ENCODE measurements at places on chromosomes 6 and 20. TPM values are rescaled to one million over a fixed set of nuclear protein-coding genes. Genes with fewer than 3 reads are reported as not detected.

GRCh38 chr6:44211284-44211683, 5.4 kb upstream of the MYMX start:
- DNase-seq = no peak

DNA sequence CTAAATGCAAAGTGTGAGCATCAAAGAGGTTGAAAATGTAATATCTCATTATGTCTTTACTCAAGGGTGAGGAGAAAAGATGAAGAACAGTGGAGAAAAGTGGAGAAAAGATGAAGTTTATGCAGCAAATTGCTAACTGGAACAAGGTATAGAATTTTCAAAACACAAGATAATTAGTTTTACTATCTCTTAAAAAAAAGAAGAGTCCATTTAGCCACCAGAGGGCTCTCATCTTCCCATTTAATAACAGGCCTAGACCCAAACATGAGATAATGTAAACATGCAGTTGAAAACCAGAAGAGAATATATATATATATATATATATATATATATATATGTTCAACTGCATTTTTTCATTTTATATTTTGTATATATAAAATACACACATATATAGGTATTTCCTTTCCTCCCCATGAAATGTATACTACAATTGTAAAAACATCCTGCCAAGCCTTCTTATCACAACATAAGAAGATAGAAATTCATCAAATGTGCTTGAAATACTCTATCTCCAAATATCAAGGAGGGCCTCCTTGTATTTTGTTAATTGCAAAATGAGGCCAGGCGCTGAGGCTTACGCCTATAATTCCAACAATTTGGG, 78.4 kb downstream of the ADTRP start:
- no peak for DNase-seq

- peak; percentile 90 for DNase-seq
Measured at GRCh38 chr6:31128093-31128676, 7.9 kb upstream of the CDSN start.

DNA sequence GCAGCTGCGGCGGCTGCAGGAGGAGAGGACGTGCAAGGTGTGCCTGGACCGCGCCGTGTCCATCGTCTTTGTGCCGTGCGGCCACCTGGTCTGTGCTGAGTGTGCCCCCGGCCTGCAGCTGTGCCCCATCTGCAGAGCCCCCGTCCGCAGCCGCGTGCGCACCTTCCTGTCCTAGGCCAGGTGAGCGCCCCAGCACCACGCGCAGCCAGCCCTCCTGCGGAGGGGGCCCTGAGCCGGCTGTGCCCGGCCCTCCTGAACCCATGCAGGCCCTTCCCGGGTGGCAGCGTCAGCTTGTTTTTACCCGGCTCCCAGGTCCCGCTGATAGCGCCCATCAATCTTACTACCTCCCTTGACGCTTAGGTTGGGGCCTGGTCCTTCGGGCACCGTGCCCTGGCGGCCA, 3.7 kb downstream of the BIRC7 start:
- no peak for DNase-seq

- no peak for DNase-seq
Measured at GRCh38 chr6:2384528-2384927, 139.1 kb upstream of the GMDS start.

DNA sequence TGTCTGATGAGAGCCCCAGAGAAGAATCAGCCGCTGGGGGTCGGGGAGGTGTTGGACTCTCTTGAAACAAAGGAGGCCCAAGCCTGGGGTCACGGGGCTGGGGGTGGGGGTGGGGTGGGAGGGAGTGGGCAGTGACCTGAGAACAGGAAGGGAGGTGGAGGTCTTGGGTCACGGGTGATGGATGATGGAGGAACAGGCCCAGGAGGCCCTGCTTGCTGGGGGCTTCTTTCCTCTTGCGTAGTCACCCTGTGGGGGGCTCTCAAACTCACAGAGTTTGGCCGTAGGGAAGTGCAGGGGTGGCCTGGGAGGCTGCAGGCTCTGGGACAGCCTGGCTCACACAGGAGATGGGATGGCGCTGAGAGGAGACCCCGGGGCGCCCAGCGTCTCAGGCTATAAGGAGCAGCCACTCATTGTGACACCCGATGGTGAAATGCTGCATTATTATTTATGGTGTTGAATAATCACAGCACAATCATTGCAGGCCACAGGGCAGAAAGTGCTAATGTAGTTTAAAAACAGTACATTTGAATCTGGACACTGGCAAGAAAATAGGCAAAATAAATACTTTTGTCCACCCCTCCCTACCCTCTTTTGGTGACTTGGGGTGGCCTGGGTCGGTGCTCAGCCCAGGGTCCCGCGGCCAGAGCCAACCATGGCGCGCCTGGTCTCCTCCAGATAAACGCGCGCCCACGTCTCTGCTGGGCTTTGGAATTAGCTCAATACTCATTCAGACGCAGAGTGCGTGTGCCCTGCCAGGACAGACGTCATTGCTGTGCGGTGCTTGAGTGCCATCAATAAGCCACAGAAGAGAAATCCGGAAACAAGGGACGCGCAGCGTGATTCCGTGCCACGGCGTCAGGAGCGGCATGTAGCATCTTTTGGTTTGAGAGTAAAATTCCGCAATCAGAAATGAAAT, 27.3 kb upstream of the BHLHE23 start:
- DNase-seq = no peak

DNA sequence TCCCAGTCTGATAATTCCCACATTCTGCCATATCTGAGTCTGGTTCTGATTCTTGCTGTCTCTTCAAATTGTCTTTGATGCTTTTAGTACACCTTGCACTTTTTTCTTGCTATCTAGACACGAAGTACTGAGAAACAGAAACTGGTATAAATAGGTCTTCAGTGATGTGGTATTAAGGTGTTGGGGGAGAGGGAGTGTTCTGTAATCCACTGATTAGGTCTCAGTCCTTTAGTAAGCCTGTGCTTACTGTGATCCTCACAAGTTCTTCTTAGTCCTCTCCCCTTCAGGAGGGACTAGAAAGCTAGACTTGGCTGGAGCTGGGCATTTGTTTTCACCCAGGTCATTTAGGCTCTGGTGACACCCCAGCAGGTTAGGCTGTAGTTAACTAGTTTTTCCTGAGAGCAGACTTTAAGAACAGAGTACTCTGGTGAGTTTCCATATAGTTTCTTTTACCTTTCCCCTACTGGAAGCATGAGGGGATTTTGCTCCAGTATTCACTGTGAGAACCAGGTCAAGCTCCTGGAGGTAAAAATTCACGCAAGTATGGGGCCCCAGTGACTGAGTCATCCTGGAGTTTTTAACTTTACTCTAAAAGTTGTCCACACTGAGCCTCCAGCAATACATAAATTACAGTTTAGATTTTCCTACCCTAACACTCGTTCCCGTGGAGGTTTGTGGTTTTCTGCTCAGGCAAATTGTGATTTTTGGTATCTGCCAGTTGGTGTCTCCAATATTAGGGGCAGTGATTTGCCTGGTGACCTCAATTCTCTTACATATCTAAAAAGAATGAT, 154.6 kb downstream of the CDKAL1 start:
- peak; percentile 20 for DNase-seq

- peak; percentile 45 for DNase-seq
Measured at GRCh38 chr6:83514866-83515466, 2.6 kb downstream of the PRSS35 start.

- peak; percentile 70 for DNase-seq
Measured at GRCh38 chr6:141483598-141484061, 649.1 kb upstream of the GJE1 start.

- no peak for DNase-seq
Measured at GRCh38 chr6:156824142-156824541, 47.0 kb downstream of the ARID1B start.

DNA sequence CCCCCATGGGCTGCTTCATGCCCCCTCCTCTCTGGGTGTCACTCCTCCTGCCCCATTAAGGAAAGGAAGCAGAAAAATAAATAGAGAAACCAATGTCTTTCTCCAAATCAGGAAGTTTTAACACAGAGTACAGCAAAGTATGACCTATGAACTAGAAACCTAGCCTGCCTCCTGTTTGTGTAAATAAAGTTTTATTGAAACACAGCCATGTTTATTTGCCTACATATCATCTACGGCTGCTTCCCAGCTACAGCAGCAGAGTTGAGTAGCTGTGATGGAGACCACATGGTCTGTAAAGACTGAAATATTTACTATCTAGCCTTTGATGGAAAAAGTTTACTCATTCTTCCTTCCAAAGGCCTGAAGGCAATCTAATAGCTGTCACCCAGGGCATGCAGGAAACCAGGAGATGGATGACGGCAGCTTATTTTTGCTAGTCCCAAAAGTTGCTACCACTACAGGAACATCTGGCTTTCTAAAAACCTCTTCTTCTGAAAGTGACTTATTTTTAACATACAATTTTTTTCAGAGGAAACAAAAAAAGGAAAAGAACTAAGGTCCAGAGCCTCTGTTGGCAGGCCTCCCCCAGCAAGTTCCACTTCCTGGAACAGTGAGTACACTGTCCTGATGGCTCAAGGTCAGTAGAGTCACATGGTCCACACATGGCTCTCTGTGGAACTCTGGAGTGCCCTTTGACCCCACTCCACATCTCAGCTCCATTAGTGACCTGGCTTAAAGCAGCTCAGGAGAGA, 287.8 kb downstream of the PTPRT start:
- DNase-seq = no peak

DNA sequence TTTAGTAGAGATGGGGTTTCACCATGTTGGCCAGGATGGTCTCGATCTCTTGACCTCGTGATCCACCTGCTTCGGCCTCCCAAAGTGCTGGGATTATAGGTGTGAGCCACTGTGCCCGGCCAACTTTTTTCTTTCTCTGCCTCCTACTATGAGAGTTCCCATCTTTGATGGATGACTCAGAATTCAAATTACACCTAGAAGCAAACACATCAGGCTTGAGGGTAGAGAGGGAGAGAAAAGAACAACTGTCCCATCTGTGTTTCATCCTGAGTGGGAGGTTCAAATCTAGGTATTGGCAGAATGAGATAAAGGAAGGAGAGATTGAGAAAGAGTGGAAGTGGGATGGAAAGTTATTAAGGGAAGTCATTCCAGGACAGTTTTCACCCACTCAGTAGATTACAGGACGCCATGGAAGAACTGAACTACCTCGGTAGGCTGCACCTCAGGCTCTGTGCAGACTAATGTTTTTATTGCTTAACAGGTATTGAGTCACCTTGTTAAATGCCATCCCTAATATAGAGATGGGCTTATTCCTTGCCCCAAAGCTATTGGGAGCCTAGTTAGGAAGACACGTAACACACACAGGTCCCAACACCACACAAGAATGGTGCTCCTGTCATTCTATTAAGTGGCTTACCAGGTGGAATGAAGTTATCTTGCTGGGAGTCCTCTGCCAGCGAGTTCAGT, 275.7 kb downstream of the SOX4 start:
- DNase-seq = no peak

- no peak for DNase-seq
Measured at GRCh38 chr6:29678114-29678513, 2.8 kb downstream of the ZFP57 start.

DNA sequence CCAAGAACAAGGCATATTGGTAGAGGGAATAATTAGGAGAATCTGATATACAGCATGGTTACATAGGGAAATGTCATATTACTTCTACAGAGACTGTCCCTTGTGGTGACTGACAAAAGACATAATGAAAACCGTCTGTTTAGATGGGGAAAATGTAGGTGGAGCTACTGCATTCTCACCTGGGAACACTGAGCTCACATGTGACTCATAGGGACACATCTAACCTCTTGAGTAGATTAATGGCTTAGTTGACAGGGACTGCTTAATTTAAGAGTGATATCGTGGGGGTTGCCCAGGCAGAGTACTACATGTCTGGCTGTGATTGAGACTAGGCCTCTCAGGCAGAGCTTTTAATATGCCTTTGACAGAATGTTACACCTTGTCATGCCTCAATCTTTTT, 235.3 kb upstream of the ZFP64 start:
- peak; percentile 12 for DNase-seq

Gene MMP24
- not detected for total RNA-seq

Gene ENPP4
- total RNA-seq = 7.7 TPM

Gene FGD2
- total RNA-seq = 0.25 TPM

Gene DLK2
- total RNA-seq = 0.52 TPM

Gene NHSL1
- total RNA-seq = 0.64 TPM

Gene EEF1E1
- total RNA-seq = 65.2 TPM

Gene GPLD1
- 0.74 TPM for total RNA-seq

Gene SPATA25
- total RNA-seq = 0.38 TPM

Gene JAG1
- total RNA-seq = 0.25 TPM

Measured in activated naive CD4-positive, alpha-beta T cell treated with anti-CD3 and anti-CD28 coated beads for 36 hours (primary cell).